ENCODE measurements at places on chromosomes 6 and 20.

DNA sequence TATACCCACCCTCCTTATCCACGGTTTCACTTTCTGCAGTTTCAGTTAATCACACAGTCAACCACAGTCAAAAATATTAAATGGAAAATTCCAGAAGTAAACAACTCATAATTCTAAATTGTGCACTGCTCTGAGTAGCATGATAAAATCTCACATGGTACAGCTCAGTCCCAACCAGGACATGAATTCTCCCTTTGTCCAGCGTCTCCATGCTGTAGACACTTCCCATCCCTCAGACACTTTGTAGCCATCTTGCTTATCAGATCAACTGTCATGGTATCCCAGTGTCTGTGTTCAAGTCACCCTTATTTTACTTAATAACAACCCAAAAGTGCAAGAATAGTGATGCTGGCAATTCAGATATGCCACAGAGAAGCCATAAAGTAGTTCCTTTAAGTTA, 94.7 kb downstream of the PDE10A start:
- DNase-seq = no peak
- H3K4me3 ChIP-seq = no peak overlapping the region
- H3K4me1 ChIP-seq = no peaks in the 10 kb centered on the region
- no peak overlapping the region for H3K27ac ChIP-seq
- H3K27me3 ChIP-seq = no peaks in the 10 kb centered on the region

GRCh38 chr6:154579046-154579445, 68.6 kb upstream of the CNKSR3 start:
- no peaks in the 10 kb centered on the region for H3K4me1 ChIP-seq
- no peaks in the 10 kb centered on the region for H3K36me3 ChIP-seq
- H3K27me3 ChIP-seq = no peaks in the 10 kb centered on the region
- H3K4me3 ChIP-seq = no peak overlapping the region

- DNase-seq = no peak
- H3K4me1 ChIP-seq = no peaks in the 10 kb centered on the region
- no peak overlapping the region for H3K4me3 ChIP-seq
- no peak overlapping the region for H3K27ac ChIP-seq
- peaks cover 31% of the 10 kb centered on the region for H3K27me3 ChIP-seq
Observed at GRCh38 chr6:168332020-168332419, 12.4 kb upstream of the DACT2 start.

DNA sequence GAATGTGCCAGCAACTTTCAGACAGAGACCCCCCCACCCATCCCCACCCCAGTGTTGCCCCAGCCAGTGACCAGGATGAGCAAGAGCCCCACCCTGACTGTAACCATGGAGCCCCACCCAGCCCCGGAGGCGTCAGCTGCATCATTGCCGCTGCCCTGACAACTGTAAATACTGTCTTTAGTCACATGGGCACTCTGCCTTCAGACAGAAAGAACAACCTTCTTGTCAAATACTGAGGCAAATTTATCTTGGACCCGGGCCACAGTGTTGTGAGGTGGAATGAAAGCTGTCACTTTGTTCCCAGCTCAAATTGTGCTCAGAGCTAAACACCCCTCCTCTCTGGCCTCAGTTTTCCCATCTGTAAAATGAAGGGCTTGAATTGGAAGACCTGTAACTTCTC, 23.7 kb downstream of the MOCS3 start:
- no peaks in the 10 kb centered on the region for H3K36me3 ChIP-seq
- H3K27ac ChIP-seq = no peak overlapping the region
- H3K4me3 ChIP-seq = no peak overlapping the region
- peak; percentile 29 for DNase-seq

- no peak overlapping the region for H3K4me3 ChIP-seq
- no peak overlapping the region for H3K27ac ChIP-seq
- H3K36me3 ChIP-seq = no peaks in the 10 kb centered on the region
- H3K4me1 ChIP-seq = no peaks in the 10 kb centered on the region
Observed at GRCh38 chr6:117446861-117447260, 21.1 kb upstream of the ROS1 start.
